ENCODE measurements at places on chromosomes 16 and 17. TPM values are rescaled to one million over a fixed set of nuclear protein-coding genes. Genes with fewer than 3 reads are reported as not detected.

The DPEP1 gene
- total RNA-seq, result 1.7 TPM

The CAPNS2 gene
- not detected for total RNA-seq

The C17orf50 gene
- not detected for total RNA-seq

The KCNJ18 gene
- total RNA-seq, result not detected

GRCh38 chr17:74749279-74750038, 1.0 kb downstream of the NHERF1 start:
- DNase-seq, result peak; percentile 40
- no peaks in the 10 kb centered on the region for H3K27me3 ChIP-seq
- peak overlapping the region; percentile 7 for H3K27ac ChIP-seq
- H3K4me3 ChIP-seq, result peak overlapping the region; percentile 72

DNA sequence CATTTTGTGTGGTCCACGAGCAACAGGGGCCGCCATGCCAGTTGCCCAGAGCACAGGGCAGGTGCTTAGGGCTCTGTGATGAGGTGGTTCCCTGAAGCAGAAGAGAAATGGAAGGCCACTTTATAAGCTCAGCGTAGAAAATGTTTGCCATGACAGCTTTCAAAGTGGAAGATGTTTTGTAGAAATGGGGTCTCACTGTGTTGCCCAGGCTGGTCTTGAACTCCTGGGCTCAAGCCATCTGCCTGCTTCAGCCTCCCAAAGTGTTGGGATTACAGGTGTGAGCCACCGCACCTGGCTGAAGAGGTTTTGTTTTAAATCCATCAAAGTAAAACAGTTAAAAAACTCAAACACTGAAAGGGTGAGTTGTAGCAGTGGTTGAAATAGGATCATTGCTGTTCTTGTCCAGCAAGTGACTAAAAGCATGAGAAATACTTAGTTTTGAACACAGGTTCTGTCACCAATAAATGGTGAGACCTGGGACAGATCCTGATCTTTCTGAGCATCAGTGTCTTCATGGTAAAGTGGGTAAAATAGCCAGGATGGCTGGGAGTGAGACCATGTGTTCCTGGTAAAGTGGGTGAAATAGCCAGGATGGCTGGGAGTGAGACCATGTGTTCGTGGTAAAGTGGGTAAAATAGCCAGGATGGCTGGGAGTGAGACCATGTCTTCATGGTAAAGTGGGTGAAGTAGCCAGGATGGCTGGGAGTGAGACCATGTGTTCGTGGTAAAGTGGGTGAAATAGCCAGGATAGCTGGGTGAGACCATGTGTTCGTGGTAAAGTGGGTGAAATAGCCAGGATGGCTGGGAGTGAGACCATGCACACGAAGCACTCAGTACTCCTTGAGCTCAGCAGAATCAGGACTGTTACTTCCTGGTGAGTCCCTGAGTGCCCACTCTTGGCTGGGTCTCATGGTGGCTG, 46.0 kb downstream of the BANP start:
- DNase-seq, result no peak
- no peak overlapping the region for H3K27ac ChIP-seq
- H3K4me3 ChIP-seq, result no peak overlapping the region
- no peaks in the 10 kb centered on the region for H3K4me1 ChIP-seq
- no peaks in the 10 kb centered on the region for H3K36me3 ChIP-seq

DNA sequence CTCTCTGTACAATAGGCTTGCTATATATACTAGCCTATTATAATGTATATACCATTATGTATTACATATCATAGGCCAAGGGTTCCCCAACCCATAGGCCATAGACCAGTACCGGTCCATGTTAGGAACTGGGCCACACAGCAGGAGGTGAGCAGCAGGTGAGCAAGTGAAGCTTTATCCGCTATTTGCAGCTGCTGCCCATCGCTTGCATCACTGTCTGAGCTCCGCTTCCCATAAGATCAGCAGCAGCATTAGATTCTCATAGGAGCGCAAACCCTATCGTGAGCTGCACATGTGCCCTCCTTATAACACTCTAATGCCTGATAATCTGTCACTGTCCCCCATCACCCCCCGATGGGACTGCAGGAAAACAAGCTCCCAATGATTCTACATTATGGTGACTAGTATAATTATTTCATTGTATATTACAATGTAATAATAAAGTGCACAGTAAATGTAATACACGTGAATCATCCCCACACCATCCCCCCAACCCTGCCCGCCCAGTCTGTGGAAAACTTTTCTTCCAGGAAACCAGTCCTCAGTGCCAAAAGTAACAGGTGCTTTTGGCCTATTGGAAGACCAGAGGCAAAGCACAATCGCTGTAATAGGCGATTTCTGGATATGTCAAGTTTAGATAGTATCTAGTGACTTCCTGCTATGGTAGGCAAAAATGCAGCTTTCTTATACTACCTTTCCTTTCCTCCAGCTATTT, 84.1 kb downstream of the MYH11 start:
- DNase-seq, result no peak
- no peaks in the 10 kb centered on the region for H3K36me3 ChIP-seq
- H3K4me3 ChIP-seq, result no peak overlapping the region
- H3K27ac ChIP-seq, result no peak overlapping the region

DNA sequence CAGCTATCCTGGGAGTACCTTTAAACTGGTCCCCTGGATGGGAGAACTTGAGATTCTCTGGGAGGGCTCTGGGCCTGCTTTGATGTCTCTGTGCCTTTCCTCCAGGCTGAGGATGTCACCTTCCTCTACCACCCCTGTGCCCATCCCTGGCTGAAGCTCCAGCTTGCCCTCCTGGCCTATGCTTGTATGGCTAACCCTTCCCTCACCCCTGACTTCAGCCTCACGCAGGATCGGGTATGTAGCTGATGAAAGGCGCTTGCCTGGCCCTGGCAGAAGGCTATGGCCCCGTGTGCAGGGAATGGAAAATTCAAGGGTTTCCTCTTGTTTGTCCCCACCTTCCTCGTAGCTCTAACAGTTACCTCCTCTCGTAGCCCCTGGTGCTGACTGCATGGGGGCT, 3.0 kb downstream of the TP53I13 start:
- no peak for DNase-seq
- H3K4me1 ChIP-seq, result peaks cover 15% of the 10 kb centered on the region
- H3K27me3 ChIP-seq, result no peaks in the 10 kb centered on the region
- no peak overlapping the region for H3K4me3 ChIP-seq
- H3K36me3 ChIP-seq, result no peaks in the 10 kb centered on the region

DNA sequence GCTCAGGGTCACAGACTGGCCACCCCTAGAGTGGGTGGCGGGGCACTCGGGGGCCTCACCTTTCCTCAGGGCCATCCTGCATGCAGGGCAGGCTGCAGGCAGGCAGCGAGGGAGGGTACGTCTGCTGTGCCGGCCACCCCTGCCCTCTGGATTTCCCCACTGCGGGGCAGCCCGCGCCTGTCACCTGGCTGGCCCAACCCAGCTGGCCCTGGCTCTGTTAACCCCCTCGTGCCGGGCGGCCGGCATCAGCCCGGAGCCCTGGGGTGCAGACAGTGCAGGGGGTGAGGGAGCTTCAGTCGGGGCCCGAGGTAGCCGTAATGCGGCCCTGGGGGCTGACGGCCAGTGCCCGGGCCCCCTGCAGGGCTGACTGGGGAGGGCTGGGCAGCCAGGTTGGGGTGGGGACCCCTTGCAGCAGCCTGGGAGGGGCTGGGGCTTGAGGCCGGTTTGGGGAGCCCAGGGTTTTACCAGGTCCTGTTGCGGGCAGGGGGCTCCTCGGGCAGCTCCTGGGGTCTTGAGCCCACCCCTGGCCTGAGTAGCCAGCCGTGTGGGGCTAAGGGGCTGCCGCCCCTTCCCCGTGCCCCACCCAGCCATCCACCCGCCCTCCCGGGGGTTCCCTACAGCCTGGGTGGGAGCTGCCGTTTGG, at the start of gene IGFALS:
IGFALS (minus strand) TSS at position 128 of the 643 bp plus-strand sequence; CDS start at position 75, 53 bp downstream.
- no peaks in the 10 kb centered on the region for H3K4me1 ChIP-seq
- H3K27me3 ChIP-seq, result no peaks in the 10 kb centered on the region
- peak; percentile 23 for DNase-seq
- H3K36me3 ChIP-seq, result no peaks in the 10 kb centered on the region
- H3K27ac ChIP-seq, result no peak within 1 kb of the TSS

DNA sequence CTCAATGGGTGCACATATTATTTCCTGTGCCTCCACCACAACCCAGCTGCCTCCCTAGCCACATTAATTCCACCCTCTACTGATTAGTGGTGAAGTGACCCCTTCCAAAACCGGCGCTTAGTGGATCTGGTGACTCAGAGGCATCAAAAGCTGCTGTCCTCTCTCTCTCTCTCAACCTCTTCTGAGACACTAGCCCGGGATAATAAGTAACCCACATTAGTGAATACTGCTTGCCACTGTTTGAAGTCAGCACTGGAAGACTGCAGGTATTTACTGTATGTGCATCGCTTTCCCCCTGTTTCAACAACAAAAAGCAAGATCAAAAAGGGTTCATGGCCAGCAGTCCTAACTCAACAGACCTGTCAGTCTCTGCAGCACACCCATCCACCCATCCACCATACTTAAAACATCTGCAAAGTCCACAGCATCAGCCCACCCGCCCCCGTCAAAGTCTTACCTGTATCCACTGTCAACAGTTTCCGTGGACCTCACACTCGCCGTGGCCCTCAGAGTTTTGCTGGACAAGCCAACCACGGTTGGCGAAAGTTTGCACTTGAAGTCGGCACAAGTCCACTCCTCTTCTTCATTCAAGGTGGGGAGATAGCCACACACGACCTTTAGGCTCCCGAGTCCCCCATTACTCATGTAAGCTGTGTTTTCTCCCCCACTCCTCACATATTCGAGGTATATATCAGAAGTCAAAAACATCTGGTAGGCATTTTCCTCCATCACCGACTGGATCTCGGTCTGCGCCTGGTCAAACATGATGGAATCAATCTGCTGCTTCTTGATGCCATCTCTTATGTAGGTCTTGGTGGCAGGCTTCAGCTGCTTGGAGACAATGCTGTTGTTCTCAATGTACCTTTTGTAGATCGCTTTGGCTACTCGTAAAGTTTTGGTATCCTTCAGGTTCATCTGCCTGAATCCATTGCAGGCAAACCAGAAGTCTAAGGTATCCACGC, 3.8 kb downstream of the AXIN2 start:
- H3K27ac ChIP-seq, result no peak overlapping the region
- no peaks in the 10 kb centered on the region for H3K27me3 ChIP-seq
- peak overlapping the region; percentile 86 for H3K4me3 ChIP-seq

DNA sequence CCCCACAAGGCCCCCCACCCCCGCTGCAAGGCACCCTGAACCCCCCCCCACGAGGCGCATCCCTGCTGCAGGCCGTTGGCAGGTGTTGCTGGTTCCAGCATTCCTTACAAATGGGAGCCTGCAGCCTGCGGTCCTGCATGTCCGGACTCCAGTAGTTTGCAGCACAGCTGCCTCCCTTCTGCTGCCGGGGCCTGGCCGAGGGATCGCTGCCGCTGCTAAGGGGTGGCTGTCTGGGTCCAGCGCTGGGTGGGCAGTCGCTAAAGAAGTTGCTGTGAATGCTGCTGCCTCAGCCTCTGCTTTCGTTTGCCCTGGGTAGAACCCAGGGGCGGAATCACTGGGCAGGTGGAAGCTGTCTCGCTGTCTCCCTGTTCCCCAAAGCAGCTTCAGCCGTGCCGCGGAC, 11.8 kb downstream of the UTS2R start:
- no peak overlapping the region for H3K27ac ChIP-seq
- peaks cover 1% of the 10 kb centered on the region for H3K4me1 ChIP-seq
- DNase-seq, result no peak
- H3K27me3 ChIP-seq, result no peaks in the 10 kb centered on the region
- no peak overlapping the region for H3K4me3 ChIP-seq

DNA sequence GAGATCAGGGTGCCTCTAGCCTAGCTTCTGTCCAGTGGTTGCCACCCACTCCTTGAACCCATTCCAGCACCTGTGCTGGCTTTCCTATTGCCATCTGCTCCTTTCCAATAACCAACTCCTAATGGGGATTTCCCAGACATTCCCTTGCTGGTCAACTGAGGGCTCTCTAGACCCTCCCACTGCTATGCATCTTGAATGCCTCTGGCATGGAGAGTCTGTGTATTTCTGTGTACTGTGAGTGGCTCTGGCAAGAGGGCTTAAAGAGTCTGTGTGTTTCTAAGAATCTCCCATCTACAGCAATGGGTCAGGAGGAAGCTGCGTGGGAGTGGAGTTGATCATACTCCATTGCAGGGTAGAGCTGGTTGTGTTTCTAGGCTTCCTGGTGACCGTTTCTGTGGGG, 11.0 kb upstream of the EPN3 start:
- H3K27ac ChIP-seq, result no peak overlapping the region
- H3K4me3 ChIP-seq, result no peak overlapping the region
- DNase-seq, result no peak
- H3K4me1 ChIP-seq, result peaks cover 14% of the 10 kb centered on the region
- H3K27me3 ChIP-seq, result no peaks in the 10 kb centered on the region

DNA sequence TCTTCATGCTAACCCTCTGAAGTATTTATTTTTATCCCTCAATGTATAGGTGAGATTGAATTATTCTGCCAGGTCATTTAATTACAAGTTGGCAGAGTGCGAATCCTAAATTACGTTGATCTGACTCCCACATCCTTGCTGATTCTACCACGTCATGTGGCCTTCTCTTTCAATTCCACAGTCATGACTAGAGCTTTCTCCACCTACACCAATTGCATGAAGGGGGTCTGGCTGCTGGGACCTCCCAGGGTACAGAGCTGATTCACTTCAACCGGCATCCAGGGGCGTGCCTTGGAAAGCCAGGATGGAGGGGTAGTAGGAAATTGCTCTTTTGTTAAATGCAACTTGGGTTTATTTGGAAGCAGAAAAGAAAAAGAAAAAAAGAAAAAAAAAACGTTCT, 41.1 kb upstream of the CDH13 start:
- H3K36me3 ChIP-seq, result no peaks in the 10 kb centered on the region
- H3K27ac ChIP-seq, result no peak overlapping the region
- H3K4me3 ChIP-seq, result no peak overlapping the region
- H3K4me1 ChIP-seq, result no peaks in the 10 kb centered on the region

- no peak overlapping the region for H3K27ac ChIP-seq
- no peak for DNase-seq
- no peak overlapping the region for H3K4me3 ChIP-seq
Observed at GRCh38 chr17:36667922-36668321, 66.5 kb downstream of the MRM1 start.

GRCh38 chr17:71941920-71942319, 178.9 kb upstream of the SOX9 start:
- no peak for DNase-seq
- no peaks in the 10 kb centered on the region for H3K4me1 ChIP-seq
- no peak overlapping the region for H3K4me3 ChIP-seq
- no peak overlapping the region for H3K27ac ChIP-seq
- no peaks in the 10 kb centered on the region for H3K36me3 ChIP-seq

DNA sequence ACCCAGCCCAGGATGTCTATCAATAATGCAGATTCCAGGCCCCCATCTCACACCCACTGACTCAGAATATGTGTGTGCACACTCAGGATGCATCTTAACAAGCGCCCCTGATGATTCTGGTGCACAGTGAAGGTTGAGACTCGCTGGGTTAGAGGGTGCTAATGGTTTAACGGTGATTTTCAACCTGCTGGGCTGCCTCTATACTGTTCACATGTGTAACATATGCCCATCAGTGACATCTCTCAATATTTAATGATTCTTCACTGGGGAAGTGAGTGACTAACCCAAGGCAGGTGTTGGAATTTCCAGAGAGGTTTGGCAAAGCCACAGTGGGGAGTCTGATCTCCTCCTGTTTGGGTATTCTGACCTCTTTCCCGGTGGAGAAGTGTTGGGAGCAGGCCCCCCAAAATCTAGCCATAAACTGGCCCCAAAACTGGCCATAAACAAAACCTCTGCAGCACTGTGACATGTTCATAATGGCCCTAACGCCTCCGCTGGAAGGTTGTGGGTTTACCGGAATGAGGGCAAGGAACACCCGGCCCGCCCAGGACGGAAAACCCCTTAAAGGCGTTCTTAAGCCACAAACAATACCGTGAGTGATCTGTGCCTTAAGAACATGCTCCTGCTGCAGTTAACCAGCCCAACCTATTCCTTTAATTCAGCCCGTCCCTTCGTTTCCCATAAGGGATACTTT, 4.1 kb upstream of the DOC2B start:
- no peak overlapping the region for H3K27ac ChIP-seq
- H3K27me3 ChIP-seq, result no peaks in the 10 kb centered on the region
- no peak for DNase-seq
- H3K4me3 ChIP-seq, result no peak overlapping the region

All from ovary (tissue), 10 donors.